AG20443 (cell line): ENCODE measurements at places on chromosomes 12 and 14.

GRCh38 chr14:54704768-54705167 is 137.8 kb downstream of the SAMD4A start:
- no peak for DNase-seq

- no peak for DNase-seq
Observed at GRCh38 chr12:27460471-27460978, 14.0 kb downstream of the SMCO2 start.

DNA sequence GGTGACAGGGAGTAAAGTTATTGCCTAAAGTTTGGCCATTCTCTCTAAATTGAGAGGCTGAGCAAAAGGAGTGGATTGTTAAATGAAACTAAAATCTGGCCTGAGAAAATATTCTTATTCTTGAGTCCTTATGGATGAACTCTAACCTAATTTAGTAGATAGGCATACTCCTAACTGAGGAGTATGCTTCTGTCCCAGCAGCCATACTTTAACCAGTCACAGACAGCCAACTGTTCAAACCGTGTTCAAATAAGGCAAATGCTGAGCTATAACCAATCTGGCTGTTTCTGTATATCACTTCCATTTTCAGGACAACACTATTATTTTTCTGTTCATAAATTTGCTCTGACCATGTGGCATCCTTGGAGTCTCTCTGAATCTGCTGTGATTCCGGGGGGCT is 75.9 kb upstream of the RERGL start:
- no peak for DNase-seq

GRCh38 chr12:93804392-93805179 is 127.4 kb downstream of the CRADD start:
- DNase-seq: peak; percentile 42

DNA sequence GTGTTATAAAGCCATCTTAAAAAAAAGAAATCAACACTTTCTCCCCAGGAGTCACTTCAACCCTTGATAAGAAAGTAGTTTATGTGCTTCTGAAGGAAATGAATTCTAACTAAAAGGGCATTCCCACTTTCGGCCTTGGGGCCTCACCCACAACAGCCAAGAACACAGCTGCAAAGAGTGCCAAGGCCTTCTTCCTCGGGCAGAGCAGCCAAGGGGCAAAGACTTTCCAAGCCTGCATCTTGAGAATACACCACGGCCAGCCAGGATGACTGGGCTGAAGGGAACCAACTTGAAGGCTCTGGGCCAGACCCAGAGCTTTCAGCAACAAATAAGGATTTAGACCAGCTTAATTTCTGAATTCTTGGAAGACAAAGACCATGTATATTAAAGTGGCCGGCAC is 60.4 kb upstream of the FOXN3 start:
- no peak for DNase-seq

DNA sequence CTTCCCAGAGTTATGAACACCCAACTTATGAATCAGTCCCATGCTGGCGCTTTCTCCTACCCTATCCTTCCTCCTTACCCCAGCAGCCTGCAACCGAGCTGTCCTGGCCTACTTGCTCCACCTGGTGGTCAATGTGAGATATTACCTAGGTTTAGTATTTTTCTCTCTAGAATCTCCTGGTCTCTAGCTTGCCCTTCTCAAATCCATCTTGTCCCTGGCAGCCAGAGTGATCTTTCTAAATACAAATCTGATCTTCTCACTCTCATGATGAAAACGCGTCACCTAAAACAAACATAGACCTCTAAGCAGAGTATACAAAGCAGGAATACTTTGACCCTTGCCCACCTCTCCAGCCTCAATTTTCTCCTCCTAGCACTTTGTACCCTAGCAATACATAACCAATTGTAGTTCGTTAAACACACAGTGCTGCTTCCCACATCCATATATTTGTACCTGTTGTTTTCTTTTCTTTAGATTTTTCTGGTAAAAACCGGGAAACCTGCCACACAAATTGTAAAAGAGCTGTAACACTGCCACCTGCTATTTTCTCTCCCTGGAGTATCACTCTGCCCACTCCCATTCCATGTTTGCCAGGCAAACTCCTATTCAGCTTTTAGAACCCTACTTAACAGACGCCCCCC is 20.0 kb upstream of the TCP11L2 start:
- DNase-seq: peak; percentile 68

GRCh38 chr12:57033431-57033830 is 16.5 kb downstream of the MYO1A start:
- DNase-seq: no peak

GRCh38 chr14:20692116-20692751 is 3.7 kb downstream of the ANG start:
- no peak for DNase-seq

DNA sequence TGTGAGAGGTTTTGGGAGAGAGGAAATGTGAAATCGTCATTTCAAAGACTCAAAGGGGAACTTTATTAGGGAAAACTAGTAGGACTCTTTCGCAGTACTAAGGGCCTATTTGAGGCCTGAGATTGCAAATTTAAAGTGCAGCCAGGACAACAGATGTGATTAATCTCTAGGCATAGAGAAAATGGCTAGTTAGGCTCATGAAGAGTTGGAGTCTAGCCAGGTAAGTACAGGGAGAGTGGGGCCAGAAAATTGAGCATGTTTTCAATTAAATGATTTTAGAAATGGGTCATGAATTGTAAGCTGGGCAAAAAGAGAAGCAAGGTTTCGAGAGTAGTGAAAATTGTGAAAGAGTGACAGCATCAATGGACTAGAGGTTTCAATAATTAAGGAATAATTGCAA is 91.9 kb upstream of the LMNTD1 start:
- DNase-seq: peak; percentile 14

DNA sequence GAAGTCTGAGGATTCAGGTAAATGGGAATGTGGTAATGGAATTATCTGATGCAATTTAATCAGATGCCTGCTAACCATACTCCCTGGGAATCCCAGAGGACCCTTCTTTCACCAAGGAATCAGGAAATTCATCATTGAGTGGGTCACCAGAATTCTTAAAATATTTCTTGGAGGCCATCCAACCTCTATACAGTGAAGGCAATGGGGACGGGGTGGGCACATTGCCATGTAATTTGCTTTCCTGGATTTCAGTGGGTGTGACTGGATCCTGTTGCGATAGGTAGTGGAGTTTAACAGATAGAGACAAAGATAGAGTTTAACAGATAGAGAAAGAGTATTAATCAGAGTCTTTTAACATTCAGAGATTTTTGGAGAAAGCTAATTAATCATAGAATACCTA is 394.4 kb downstream of the DAD1 start:
- DNase-seq: no peak

GRCh38 chr12:113896194-113896593 is 69.9 kb downstream of the RBM19 start:
- no peak for DNase-seq

- peak; percentile 50 for DNase-seq
Observed at GRCh38 chr12:58408516-58408915, 467.1 kb downstream of the ATP23 start.

GRCh38 chr14:103131580-103131979 is 8.3 kb downstream of the TNFAIP2 start:
- no peak for DNase-seq

- DNase-seq: no peak
Observed at GRCh38 chr14:88305528-88306322, 17.3 kb downstream of the KCNK10 start.

DNA sequence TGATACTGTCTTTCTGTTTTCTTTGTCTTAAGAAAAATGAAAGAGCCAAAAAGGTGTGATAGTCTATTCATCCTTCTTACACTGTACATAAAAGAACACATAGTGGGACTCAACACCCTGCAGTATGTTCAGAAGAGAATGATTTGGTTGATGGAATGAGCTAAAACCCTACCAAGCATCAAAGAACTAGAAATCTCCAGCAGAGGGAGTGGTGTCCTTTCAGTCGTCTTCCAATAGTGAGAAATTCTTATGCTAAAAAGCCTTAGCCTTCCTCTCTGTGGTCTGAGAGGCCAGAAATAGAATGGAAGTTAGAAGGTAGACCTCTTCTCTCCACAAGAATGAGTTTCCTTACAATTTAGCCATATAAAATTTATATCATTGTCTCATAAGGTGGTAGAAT is 393.4 kb upstream of the SEL1L start:
- DNase-seq: no peak

GRCh38 chr12:4372653-4373052 is 6.9 kb downstream of the FGF23 start:
- DNase-seq: no peak

GRCh38 chr12:29396774-29397173 is 15.8 kb upstream of the ERGIC2 start:
- peak; percentile 13 for DNase-seq

- DNase-seq: peak; percentile 77
Observed at GRCh38 chr12:68538726-68539614, 71.7 kb upstream of the RAP1B start.

- no peak for DNase-seq
Observed at GRCh38 chr14:31239741-31240140, 32.1 kb upstream of the HECTD1 start.

GRCh38 chr14:72706485-72706884 is 187.4 kb downstream of the DPF3 start:
- no peak for DNase-seq

GRCh38 chr14:102795060-102795925 is 18.0 kb downstream of the TRAF3 start:
- peak; percentile 90 for DNase-seq

DNA sequence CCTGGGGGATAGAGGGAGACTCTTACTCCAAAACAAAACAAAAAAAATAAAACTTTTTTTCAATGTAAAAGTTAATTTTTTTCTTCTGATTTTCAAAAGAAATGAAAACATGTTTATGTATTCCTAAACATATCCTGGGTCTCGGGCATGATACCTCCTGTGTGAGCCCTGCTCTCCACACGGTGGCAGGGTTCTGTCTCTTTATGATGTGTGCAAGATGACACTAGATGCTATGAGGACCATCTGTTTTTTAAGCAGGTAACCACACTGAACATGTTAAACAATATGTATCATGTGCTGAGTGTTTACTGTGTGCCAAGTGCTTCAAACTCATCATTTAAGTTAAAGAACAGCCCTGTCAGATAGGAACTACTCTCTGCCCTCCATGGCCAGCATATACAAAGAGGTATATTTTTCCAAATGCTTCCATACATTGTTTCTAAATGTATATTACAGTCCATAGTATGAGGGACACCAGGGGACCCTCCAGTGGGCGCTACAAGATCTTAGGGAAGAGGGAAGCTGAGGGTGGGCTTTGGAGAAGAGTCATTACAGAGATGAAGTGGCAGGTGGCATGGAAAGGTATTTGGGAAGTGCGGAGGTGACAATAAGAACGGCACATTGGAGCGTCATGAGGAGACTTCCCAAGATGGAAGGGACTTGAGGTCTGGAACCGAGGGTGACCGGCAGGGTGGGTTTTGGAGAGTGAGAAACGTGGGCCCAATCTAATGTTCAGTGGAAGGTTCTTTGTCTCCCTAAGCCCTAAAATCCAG is 28.5 kb downstream of the FOS start:
- DNase-seq: peak; percentile 39

DNA sequence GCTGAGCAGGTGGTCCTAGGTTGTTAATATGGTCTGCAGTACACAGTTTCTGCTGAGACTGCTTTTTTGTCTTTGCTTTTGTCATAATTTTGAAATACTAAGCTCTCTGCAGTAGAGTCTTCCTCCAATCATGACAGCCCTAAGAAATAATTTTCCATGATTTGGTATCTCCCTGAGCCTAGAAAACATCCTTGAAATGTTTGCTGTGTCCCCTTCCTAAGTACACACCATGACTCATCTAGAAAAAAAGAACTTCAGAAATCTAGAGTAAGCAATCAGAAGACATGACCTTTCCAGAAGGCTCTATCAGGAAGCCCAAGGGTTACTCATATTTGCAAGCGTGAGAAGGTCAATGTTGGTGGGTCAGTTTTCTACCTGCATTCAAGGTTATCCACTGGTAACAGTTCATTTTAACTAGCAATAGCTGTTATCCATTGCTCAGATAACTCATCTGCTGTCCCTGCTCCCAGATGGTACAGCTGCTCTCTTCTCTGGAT is 16.4 kb downstream of the DAD1 start:
- DNase-seq: peak; percentile 60

GRCh38 chr12:86697916-86698640 is 441.9 kb upstream of the MGAT4C start:
- DNase-seq: no peak

- DNase-seq: no peak
Observed at GRCh38 chr14:99606359-99606758, 2.4 kb upstream of the CCDC85C start.

DNA sequence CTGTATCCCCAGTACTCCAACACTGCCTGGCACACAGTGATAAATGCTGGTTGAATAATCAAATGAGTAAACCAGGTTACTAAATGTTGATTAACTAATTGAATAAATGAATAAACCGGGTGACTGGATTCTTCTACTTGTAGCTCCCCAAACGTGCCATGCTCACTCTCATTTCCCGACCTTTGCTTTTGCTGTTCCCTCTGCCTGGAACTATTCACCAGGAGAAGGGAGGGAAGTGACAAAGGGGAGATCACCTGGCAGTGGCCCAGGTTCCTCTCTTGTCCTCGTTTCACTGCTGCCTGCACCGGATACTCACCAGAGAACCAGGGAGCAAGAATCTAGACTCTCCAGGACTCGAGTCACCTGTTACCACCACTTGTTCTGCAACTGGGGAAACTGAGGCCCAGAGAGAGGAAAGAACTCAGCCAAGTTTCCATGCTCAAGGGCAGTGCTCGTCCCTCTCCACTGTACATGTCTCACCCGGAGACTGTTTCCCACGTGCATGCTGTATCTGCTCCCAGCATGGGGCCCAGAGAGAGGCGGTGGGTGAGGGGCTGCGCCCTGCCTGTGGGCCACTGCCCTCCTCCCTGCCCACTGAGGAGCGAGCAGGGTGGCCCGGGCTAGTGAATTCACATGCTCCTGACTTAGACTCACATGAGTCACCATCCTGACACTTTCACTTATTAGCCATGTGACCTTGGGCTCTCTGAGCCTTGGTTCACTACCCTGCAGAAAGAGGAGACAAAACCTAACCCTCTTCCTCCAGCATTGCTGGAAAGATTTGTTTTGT is 17.7 kb upstream of the POP5 start:
- peak; percentile 79 for DNase-seq

DNA sequence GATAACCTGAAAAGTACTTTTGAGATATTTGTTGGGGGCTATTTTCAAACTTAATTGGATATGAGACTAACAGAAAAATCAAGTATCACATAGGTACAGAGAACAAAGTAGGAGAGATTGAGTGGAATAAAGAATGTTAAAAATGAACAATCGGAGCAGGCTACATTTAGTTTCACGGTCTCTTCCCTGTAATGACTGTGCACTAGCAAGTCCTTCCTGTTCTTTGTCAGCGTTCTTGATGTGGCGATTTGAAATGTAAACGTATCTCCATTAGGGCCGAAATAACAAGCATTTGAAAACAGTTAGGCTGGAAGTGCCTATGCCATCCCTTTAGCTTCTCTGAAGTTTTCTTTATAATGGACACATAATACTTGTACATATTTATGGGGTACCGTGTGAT is 31.0 kb downstream of the SLC25A29 start:
- no peak for DNase-seq

GRCh38 chr14:68519671-68520187 is 273.1 kb downstream of the ZFP36L1 start:
- no peak for DNase-seq

- DNase-seq: no peak
Observed at GRCh38 chr12:113239288-113239771, 18.1 kb downstream of the TPCN1 start.
